HS-5 (cell line): ENCODE measurements at places on chromosomes 1 and 21.

DNA sequence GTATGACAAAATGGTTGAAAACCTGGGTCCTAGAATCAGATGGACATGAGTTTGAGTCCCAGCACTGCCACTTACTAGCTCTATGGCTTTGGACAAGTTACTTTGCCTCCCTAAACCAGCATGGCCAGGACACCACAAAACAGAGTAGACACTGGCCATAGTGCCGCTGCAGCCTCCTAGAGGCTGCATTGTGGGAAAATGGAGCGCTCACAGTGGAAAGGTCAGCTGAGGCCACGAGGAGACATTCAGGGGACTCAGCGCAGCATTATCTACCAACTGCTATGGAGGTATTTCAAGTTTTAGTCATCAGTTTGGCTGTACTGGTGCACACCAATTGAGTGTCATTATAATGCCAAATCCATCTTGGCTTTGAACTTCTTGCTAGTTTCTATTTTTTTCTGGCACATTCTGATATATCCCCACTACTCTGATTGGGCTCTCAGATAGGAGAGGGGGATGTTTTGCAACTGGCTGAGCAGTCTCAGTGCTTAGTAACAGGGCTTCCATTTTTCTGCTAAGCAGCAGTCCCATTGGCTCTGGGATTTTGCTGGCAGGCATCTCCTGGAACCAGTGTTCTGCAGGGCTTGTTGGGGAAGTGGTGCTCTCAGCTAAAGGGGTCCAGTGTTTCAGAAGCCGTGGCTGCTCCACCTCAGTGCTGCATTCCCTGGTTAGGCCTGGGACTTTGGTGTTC is 16.2 kb downstream of the NT5C1A start:
- DNase-seq = no peak

DNA sequence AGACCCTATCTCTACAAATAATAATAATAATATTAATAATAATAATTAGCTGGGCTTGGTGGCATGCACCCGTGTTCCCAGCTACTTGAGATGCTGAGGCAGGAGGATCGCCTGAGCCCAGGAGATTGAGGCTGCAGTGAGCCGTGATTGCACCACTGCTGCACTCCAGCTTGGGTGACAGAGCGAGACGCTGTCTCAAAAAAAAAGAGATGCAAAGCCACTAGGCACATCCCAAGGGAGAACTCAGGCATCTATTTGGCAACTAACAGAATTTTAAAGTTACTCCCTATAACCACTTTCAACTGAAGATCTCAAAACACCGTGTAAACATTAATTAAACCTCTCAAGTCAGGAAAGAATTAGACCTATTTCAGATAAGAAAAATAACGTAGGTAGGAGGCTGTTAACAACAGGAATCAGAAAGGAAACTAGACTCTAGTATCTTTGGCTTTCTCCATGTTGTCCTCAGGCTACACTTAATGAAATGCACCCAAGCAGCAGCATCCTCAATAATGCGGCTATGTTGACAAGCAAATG is 3.7 kb downstream of the RNF19B start:
- no peak for DNase-seq

- DNase-seq = no peak
These were observed 1.2 kb downstream of the GLIS1 start for GRCh38 chr1:53737648-53738204.

GRCh38 chr1:57959531-57960241 is 535.8 kb upstream of the DAB1 start:
- DNase-seq = no peak

DNA sequence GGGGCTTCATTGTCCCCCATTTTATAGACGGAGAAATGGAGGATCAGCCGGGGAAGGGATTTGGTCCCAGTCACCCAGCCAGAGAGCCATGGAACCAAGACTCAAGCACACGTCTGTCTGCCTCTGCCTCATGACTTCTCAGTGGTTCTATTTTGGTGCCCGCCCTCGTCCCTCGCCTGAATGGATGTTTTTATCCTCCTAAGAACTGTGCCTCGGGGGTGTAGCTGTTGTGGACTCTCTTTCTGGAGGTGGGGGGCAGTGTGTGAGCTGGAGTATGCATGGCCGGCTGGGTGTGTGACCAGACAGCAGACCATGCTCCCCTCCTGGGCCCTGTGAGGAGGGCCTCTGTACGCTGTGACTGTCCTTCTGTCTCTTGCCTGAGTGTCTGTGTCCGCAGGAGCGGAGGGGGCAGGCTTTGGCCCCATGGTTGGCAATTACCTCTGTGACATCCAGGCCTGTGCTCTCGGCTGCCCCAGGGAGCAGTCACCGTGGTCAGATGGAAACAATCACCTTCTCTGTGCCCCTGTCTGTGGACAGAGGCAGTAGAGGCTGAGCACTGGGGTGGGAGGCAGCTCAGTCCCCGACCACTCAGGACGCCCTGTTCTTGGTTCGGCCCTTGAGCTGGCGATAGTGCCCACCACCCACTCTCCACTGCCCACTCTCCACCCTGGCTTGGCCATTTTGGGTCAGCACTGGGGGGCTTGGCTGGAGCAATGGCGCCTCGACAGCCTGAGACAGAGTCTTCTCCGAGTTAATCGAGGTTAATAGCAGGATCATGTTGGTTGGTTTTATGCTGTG is 20.4 kb downstream of the WNT4 start:
- no peak for DNase-seq

GRCh38 chr1:212656730-212657129 is 42.9 kb downstream of the BATF3 start:
- no peak for DNase-seq

- DNase-seq = no peak
These were observed 214.3 kb upstream of the ESRRG start for GRCh38 chr1:216937491-216937890.

- DNase-seq = peak; percentile 13
These were observed 107.6 kb downstream of the NOS1AP start for GRCh38 chr1:162177126-162177525.

- no peak for DNase-seq
These were observed 71.7 kb downstream of the SH3GLB1 start for GRCh38 chr1:86776108-86776507.

DNA sequence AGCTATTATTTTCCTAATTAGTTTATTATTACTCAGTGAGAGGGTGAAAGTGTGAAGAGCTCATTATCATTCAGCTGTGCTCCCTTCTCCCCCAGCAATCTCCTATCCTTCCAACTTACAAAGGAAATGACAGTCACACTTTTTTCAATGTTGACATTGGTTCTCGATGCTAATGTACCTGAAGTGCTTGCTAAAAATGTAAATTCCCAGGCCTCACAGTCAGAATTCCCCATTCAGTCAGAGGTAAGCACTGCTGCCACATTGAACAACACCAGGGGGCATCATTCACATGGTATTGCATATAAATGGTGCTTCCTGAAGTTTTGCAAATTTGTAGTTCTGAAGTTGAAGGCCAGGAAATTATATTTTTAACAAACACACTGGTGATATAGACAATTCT is 132.7 kb upstream of the FOXD3 start:
- no peak for DNase-seq

- no peak for DNase-seq
These were observed 60.3 kb upstream of the KCNK2 start for GRCh38 chr1:215022204-215022603.

GRCh38 chr1:68916221-68916902 is 419.5 kb upstream of the DEPDC1 start:
- DNase-seq = peak; percentile 15

DNA sequence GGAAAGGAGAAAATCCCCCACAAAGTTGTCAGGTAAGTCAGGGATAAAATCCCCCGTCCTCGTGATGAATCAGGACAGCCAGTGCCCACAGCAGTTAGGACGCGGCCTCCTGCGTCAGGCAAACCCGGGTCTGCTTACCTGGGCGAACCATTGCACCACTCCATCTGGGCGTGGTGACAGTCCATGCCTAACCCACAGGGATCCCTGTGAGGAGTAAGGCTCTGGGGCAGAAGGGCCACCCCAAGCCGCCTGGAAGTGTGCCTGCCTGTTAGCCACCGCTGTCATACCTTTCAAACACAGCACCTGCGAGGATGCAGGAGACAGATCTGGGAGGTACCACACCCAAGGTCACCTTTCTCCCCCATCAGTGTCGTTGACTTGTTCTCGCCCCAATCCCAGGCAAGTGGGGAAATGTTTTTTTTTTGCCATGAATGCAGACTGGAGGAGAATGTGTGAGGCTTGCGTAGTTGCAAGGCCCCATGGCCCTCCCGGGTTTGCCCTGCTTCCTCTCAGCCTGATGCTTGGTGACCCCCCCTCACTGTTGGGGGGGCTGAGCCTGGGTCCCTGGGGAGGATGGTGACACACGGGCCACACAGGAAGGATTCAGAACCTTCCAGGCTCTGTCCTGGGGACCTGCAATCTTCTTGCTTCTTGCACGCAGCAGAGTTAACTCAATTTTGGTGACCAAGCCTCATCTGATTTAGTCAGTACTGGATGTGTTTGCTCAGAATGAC is 107.0 kb downstream of the PGBD5 start:
- DNase-seq = no peak

DNA sequence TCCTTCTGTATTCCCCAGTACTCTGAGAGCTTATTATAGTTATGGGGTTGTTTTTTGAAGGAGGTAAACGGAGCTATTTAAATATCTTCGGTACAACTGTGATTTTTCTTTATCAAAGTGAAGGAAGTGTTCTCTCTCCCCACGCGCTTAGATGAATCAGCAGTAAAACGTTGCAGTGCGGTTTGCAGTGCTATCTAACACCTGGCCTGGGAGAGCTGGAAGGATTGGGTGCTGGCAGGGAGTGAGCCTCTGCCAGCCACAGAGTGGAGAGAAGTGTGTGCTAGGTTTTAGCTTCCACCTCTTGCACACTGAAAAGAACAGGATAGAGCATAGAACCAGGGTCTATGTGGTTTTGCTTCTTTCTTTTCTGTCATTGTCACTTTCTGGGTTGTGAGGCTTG is 165.9 kb downstream of the SDCCAG8 start:
- no peak for DNase-seq

- DNase-seq = no peak
These were observed 23.6 kb downstream of the ZBTB18 start for GRCh38 chr1:244074559-244075171.

DNA sequence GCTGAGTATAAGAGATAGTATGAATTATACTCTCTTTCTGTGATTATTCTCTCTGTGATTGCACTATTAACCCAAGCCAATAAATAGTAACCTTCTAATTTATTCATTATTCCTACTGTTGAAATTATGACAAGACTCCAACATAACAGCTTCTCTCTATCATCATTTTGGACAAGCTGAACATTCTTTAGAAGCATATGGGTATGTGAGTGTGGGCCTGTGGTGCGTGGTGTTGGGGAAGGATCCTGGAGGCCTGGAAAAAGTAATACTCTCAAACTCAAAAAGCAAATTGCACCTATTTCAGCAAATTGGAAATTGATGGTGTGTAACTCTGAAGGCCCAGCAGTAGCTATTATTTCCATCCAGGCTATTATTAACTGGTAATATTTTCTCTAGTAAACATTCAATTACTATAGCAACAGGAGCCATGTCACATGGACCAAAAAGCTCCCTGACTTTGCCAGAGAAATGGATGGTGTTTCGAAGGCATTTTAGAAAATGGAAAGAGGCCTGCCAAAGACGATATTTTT is 502.8 kb downstream of the LTN1 start:
- DNase-seq = no peak

- DNase-seq = no peak
These were observed 51.8 kb downstream of the SPEN start for GRCh38 chr1:15899266-15899665.

- DNase-seq = no peak
These were observed 4.5 kb downstream of the ASCL5 start for GRCh38 chr1:201122321-201122957.

GRCh38 chr1:53608071-53608470 is 130.9 kb downstream of the GLIS1 start:
- no peak for DNase-seq

DNA sequence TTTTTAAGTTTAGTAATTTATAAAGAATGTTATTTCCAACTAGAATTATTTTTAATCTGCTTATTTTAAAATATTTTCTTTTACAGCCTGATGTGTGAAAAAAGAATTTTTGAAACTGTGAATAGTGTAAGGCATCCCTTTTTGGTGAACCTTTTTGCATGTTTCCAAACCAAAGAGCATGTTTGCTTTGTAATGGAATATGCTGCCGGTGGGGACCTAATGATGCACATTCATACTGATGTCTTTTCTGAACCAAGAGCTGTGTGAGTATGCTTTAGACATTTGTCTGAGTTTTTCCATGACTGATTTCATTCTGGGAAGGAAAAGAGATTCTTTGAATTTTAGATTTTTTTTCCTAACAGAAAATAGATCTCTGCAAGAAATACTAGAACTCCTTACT is 77.9 kb downstream of the GTF2B start:
- DNase-seq = no peak
